Suprapubic skin (tissue), 4 donors: ENCODE measurements at places on chromosomes 6 and 20. TPM values are rescaled to one million over a fixed set of nuclear protein-coding genes. Genes with fewer than 3 reads are reported as not detected.
A peak's percentile ranks its signal among the peaks of the same experiment; 100 is the strongest.

The ABHD16A gene
- total RNA-seq = 49.4 TPM

DNA sequence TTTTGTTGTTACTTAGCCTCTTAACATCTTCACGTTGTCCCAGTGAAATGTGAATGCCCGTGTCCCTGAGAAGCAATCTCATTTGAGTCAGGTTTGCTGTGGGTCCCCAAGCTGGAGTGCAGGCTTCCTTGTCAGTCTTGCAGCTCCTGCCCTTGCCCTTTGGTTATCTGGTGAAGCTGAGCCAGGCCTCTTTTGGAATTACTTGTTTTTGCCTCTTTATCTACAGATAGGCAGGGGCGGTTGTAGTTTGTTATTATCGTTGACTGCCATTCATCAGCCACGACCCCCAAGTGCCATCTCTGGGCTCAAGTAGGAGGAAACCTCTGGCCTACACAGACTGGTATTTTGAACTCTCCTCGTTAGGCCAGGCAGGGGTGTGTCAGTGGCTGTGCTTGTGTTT lies 2.2 kb downstream of the TMEM14C start:
- H3K36me3 ChIP-seq = peaks cover 44% of the 10 kb centered on the region
- DNase-seq = no peak
- no peaks in the 10 kb centered on the region for H3K27me3 ChIP-seq
- no peak overlapping the region for H3K4me3 ChIP-seq

DNA sequence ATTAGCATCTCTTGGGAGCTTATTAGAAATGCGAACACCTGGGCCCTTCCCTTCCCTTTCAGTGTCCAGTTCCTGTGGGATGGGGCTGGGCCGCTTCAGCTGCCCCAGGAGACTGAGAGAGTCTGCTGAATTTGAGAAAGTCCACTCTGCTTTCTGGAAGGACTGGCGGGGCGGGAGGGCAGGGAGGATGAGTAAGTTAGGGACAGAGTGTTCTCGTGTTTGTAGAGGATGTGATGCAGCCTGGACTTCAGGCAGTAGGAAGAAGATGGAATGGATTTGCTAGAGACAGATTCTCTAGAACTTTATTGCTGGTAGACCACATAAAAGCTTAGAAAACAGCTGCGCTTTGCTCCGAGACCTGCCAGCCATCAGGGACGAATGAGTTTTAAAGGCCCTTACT lies 1.1 kb upstream of the TULP4 start:
- H3K27ac ChIP-seq = no peak overlapping the region
- no peak for DNase-seq
- no peaks in the 10 kb centered on the region for H3K4me1 ChIP-seq
- peaks cover 28% of the 10 kb centered on the region for H3K36me3 ChIP-seq

DNA sequence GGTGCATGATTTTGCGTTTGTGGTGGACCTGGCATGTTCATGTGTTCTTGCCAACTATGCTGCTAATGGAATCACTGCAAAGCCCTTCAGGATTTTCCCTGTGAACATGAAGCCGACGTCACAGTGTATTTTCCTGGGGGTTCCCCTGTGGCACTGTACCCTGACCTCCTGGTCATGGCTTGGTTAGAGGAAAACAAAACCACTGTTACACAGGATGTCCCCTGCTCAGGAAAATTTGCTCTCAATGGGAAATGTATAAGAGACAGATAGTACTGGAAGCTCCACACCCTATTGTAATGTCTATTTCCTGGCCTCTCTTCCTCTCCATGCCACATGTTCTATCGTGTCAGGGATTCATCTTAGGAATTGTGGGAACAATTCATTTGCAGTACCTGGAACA lies 19.7 kb downstream of the TSHZ2 start:
- DNase-seq = no peak
- H3K27me3 ChIP-seq = no peaks in the 10 kb centered on the region
- H3K4me3 ChIP-seq = no peak overlapping the region
- no peaks in the 10 kb centered on the region for H3K36me3 ChIP-seq

GRCh38 chr6:117399924-117400323 lies 25.8 kb downstream of the ROS1 start:
- no peaks in the 10 kb centered on the region for H3K27me3 ChIP-seq
- no peaks in the 10 kb centered on the region for H3K36me3 ChIP-seq
- no peak overlapping the region for H3K27ac ChIP-seq
- no peaks in the 10 kb centered on the region for H3K4me1 ChIP-seq
- H3K4me3 ChIP-seq = no peak overlapping the region
- no peak for DNase-seq

GRCh38 chr20:25341716-25342680 lies 48.6 kb downstream of the ABHD12 start:
- no peaks in the 10 kb centered on the region for H3K27me3 ChIP-seq
- no peak overlapping the region for H3K27ac ChIP-seq
- H3K4me1 ChIP-seq = peaks cover 2% of the 10 kb centered on the region

DNA sequence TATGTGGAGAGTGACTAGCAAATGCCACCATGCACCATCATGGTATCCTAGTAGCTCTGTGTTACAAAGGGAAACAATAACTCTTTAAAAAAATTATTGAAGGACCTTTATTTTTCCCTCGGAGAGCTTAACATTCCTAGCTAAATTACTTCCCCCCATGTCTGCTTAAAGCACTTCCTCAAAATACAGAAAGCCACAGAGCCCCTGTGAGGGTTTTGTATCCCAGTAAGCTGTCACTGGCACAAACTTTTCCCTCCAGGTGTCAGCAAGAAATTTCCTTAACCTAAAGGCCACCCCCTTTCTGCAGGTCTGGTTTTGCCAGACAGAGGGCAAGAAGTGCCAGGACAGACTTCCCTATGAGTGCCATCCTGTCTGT lies 340.0 kb upstream of the PRDM1 start:
- H3K27ac ChIP-seq = no peak overlapping the region
- no peaks in the 10 kb centered on the region for H3K27me3 ChIP-seq
- no peak overlapping the region for H3K4me3 ChIP-seq
- H3K36me3 ChIP-seq = no peaks in the 10 kb centered on the region
- peaks cover 1% of the 10 kb centered on the region for H3K4me1 ChIP-seq
- DNase-seq = no peak

DNA sequence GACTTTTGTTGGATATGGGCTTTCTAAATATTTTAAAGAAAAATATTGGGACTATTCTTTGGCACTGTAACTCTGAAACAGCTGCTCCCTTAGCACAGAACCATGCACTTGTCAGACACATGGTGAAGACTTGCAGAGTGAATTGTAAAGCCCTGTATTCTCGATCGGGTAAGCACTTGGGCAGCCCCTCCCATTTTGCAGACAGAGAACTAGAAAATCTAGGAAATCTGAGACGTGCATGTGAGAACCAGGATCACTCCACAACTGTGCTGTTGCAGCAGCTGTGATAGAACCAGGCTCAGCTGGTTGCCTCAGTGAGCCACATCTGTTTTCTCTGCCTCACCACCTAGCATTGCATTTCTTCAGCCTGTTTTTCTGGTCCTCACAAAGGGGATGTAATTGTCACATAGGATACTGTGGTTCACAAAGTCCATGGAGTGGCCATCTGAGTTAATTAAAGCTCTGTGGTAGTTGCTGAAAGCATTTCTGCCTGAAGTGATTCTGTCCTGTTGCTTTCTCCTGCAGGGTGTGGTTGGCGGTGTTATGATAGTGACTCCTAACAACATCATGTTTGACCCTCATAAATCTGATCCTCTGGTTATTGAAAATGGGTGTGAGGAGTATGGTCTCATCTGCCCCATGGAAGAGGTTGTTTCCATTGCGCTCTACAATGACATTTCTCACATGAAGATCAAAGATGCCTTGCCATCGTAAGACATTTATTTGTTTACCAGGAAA lies 71.8 kb upstream of the HINT3 start:
- no peak overlapping the region for H3K27ac ChIP-seq
- H3K36me3 ChIP-seq = peaks cover 63% of the 10 kb centered on the region
- H3K27me3 ChIP-seq = no peaks in the 10 kb centered on the region

DNA sequence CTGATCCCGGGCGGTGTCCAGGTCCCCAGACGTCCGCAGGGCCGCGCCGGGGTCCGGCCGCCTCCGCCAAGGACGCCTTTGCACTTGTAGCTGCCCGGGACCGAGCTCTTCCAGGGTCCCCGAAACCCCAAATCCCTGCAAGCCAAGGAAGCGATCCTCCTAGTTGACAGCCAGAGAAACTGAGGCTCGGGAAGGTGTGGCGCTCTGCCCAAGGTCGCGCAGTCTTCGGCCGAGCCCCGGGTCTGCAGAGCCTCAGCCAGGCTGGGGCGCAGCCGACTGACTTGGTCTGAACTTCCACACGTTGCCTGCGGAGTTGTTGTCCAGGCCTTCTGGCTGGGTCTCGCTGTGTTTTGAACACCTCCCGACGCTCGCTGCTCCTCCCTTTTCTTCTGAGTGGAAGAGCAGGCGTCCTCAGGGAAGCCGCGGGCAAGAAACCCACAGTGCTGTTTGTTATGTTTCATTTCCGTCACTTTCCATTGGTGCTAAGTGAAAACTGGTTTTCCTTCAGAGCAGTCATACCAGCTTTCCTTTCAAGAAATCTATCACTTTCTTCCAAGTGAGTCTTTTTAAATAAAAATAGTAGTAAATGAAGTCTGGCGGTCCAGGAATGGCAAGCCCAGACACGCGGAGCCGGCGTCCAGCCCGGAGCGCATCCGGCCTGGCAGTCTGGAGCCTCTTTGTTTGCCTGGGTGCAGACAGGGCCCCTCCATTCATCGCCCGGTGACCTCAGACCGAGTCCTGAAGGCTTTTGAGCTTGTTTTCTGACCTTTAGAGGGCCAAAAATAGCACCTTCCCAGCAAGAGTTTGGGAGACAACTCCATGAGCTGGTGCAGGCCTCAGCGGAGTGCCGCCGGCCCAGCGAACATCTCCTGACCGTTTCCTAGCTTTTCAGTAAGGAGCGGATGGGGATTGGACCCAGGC lies 698 bp downstream of the FAM210B start:
- DNase-seq = peak; percentile 85
- H3K4me1 ChIP-seq = peaks cover 37% of the 10 kb centered on the region
- peak overlapping the region; percentile 99 for H3K4me3 ChIP-seq
- H3K27ac ChIP-seq = peak overlapping the region; percentile 96
